ENCODE measurements at places on chromosomes 4 and X. TPM values are rescaled to one million over a fixed set of nuclear protein-coding genes. Genes with fewer than 3 reads are reported as not detected.

The SUPT20HL1 gene
- not detected for polyA plus RNA-seq

The RNF212 gene
- 14.9 TPM for polyA plus RNA-seq

The CCKAR gene
- polyA plus RNA-seq = not detected

The ATP1B4 gene
- not detected for polyA plus RNA-seq

The RUFY3 gene
- 91.9 TPM for polyA plus RNA-seq

The MAGEA11 gene
- not detected for polyA plus RNA-seq

The AFF1 gene
- polyA plus RNA-seq = 45.4 TPM

The TRIM75 gene
- not detected for polyA plus RNA-seq

The BANK1 gene
- polyA plus RNA-seq = 4.2 TPM

The HSFX1 gene
- polyA plus RNA-seq = 1.4 TPM

The ZAR1 gene
- polyA plus RNA-seq = not detected

The ARX gene
- not detected for polyA plus RNA-seq

The FAM199X gene
- 38.5 TPM for polyA plus RNA-seq

The KLB gene
- polyA plus RNA-seq = 0.16 TPM

The ODAPH gene
- not detected for polyA plus RNA-seq

The MAGEB6B gene
- not detected for polyA plus RNA-seq

The HS6ST2 gene
- polyA plus RNA-seq = 25.8 TPM

The CT45A10 gene
- polyA plus RNA-seq = not detected

The BTK gene
- polyA plus RNA-seq = 2.4 TPM

The S100P gene
- 5.0 TPM for polyA plus RNA-seq

The ZCCHC18 gene
- polyA plus RNA-seq = 4.2 TPM

The CYP4V2 gene
- 18.8 TPM for polyA plus RNA-seq

The SMIM43 gene
- polyA plus RNA-seq = 0.57 TPM

The ARMCX1 gene
- 51.4 TPM for polyA plus RNA-seq

The TRIM2 gene
- polyA plus RNA-seq = 80.1 TPM

The SPATA18 gene
- 1.3 TPM for polyA plus RNA-seq

The FAM193A gene
- 23.3 TPM for polyA plus RNA-seq

All from right renal cortex interstitium (tissue), 3 donors.